ENCODE measurements at places on chromosomes 2 and 18.

GRCh38 chr2:33354981-33355380 is 121.5 kb upstream of the RASGRP3 start:
- no peak for DNase-seq

GRCh38 chr2:152097290-152097800 is 1.5 kb downstream of the CACNB4 start:
- DNase-seq: no peak

GRCh38 chr18:55841314-55841713 is 253.3 kb upstream of the TCF4 start:
- no peak for DNase-seq

DNA sequence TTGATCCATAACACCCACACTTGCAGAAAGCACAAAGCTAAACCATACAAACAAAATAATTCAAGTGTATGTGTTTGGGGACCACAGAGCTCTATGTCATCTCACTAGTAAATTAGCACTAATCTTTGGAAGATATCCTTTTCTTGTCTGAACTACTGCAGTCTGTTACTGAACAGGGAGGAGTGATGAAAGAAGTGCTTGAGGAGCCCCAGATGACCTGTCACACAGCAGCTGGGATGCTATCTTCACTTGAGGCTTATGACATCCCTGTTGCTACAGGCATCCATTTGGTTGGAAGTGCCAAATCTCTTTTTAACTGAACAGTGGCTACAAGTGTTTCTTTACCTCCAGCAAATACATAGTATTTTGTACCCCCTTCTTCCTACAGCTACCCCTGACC is 386.3 kb upstream of the CHAC2 start:
- DNase-seq: no peak

GRCh38 chr2:167844714-167845530 is 402.5 kb downstream of the STK39 start:
- no peak for DNase-seq
